ENCODE measurements at places on chromosomes 3 and 15. TPM values are rescaled to one million over a fixed set of nuclear protein-coding genes. Genes with fewer than 3 reads are reported as not detected.

GRCh38 chr15:59960318-59960717, 43.8 kb upstream of the FOXB1 start:
- no peaks in the 10 kb centered on the region for H3K4me1 ChIP-seq
- no peaks in the 10 kb centered on the region for H3K36me3 ChIP-seq
- no peaks in the 10 kb centered on the region for H3K27me3 ChIP-seq
- no peak for DNase-seq
- no peak overlapping the region for H3K4me3 ChIP-seq
- no peak overlapping the region for H3K27ac ChIP-seq

- no peak overlapping the region for H3K4me3 ChIP-seq
- no peaks in the 10 kb centered on the region for H3K4me1 ChIP-seq
- no peaks in the 10 kb centered on the region for H3K36me3 ChIP-seq
- H3K27ac ChIP-seq, result no peak overlapping the region
- DNase-seq, result no peak
These were observed 322.9 kb downstream of the RORA start for GRCh38 chr15:60906146-60906674.

DNA sequence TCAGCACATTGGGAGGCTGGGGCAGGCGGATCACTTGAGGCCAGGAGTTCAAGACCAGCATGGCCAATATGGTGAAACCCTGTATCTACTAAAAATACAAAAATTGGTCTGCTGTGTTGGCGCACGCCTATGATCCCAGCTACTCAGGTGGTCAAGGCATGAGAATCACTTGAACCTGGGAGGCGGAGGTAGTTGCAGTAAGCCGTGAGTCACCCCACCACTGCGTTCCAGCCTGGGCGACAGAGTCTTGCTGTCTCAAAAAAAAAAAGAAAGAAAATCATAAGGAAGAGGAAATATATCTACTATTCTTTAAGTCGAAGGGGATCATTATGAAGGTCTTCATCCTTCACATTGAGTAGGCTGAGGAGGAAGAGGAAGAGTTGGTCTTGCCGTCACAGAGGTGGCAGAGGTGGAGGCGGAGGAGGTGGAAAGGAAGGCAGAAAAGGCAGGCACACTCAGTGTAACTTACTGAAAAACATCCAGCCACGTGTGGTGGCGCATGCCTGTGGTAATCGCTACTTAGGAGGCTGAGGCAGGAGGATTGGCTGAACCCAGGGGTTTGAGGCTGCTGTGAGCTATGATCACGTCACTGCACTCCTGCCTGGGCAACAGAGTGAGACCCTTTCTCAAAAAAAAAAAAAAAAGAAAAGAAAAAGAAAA, 14.2 kb downstream of the CSK start:
- no peak overlapping the region for H3K4me3 ChIP-seq
- no peak for DNase-seq
- no peak overlapping the region for H3K27ac ChIP-seq
- peaks cover 2% of the 10 kb centered on the region for H3K4me1 ChIP-seq
- peaks cover 21% of the 10 kb centered on the region for H3K36me3 ChIP-seq

- peaks cover 2% of the 10 kb centered on the region for H3K4me1 ChIP-seq
- H3K4me3 ChIP-seq, result no peak overlapping the region
- no peak for DNase-seq
- no peaks in the 10 kb centered on the region for H3K27me3 ChIP-seq
These were observed 2.3 kb upstream of the SCAP start for GRCh38 chr3:47478022-47478421.

DNA sequence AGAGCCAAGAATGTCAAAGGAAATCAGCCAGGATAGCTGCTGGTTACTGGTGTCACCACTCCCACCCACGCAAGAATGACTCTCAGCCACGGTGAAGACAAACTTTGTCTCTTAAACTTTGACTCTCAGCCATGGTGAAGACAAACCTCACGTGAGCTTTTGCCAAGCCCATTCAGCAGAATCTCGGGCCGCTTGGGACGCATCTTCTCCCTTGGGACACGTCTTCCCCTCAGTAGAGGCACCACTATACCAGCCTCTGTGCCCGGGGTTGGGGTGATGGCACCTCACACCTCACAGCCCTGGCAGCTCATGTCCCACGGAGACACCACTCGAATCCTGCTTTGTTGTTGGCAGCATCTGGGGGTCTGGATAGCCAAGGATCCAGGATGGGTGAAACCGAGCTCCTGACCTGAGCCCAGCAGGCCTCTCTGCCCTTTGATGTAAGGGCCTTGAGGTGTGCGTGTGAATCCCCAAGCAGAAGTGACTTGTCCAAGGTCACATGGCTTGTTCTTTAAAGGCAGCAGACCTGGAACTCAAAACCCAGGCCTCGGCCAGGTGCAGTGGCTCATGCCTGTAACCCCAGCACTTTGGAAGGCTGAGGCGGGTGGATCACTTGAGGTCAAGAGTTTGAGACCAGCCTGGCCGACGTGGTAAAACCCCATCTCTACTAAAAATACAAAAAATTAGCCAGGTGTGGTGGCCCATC, 21.8 kb downstream of the RBPMS2 start:
- H3K27ac ChIP-seq, result no peak overlapping the region
- no peak overlapping the region for H3K4me3 ChIP-seq

DNA sequence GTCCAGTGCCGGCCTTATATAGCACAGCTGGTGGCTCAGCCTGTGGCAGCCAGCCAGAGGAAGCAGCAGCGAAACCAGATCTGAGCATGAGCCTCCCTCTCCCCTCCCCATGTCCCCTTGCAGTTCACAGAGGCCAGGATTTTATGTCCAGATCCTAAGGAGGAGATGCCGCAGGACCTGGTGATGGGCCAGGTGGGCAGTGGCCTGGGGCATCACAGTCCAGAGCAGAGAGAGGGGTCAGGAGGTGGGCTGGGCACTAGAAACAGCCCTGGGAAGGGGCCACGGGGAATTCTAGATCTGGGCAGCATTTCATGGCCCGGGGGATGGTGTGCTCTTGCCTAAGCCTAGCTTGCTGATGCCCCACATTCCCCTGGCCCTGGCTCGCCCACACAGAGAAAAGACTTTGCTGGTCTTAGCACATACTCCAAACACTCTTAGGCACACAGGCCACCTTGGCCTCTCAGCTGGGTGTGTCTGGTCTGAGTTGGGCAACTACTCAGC, 259 bp upstream of the CILP start:
- H3K27me3 ChIP-seq, result peaks cover 22% of the 10 kb centered on the region
- peaks cover 12% of the 10 kb centered on the region for H3K4me1 ChIP-seq
- H3K27ac ChIP-seq, result no peak overlapping the region
- H3K4me3 ChIP-seq, result no peak overlapping the region
- DNase-seq, result peak; percentile 59
- no peaks in the 10 kb centered on the region for H3K36me3 ChIP-seq

DNA sequence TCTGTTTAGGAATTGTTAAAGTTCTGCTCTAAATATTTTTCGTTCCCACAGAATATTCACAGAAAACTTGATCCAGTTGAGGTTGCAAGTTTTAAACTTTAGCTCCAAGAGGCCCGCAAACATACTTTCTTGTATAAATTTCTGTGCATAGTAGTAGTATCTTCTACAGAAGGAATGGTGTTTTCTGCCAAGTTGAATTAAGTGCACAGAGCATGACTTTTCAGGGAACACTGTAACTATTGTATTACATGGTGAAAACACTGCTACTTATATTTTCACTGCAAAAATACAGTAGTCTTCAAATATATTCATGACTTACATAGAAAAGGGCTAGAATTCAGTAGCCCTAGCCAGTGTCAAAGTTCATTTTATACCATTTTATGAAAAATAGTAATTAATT, 67.0 kb downstream of the SUCNR1 start:
- no peak overlapping the region for H3K4me3 ChIP-seq
- no peak for DNase-seq
- H3K27ac ChIP-seq, result no peak overlapping the region
- H3K36me3 ChIP-seq, result no peaks in the 10 kb centered on the region

DNA sequence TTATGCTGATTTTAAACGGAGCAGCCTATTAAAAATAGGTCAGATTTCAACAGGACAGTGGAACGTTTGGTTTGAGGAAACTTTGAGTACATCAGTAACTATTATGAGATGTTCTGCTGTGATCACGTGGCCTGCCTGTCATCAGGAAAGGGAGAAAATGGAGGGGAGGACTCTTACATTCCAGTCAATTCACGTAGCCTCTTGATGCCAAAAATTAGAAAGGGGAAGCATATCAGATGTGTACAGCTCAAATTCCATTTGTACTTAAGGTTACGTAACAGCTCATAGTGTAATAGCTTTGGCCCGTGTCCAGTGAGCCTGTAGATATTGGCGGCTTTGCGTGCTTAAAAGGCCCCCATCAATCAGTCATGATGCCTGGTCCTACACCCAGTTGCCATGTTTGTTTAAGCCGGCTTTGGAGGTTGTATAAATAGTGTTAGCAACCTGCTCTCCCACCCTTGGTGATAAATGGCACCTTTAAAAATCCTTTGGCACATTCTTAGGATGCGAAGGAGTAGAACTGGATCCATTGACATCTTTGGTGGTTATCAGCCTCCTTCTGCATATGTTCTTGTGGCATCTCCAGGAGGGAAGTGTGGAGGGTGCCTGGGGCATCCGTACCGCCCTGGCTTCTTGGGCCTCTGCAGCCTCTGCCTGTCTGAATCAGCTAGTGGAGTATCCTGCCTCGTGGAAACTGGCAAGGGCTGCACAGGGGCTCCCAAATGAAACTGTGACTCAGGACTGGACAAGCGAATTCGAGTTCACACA, 163.9 kb downstream of the THSD4 start:
- H3K27ac ChIP-seq, result peak overlapping the region; percentile 68
- H3K27me3 ChIP-seq, result no peaks in the 10 kb centered on the region
- H3K4me3 ChIP-seq, result no peak overlapping the region
- peaks cover 47% of the 10 kb centered on the region for H3K4me1 ChIP-seq

GRCh38 chr15:60752973-60753720, 274.2 kb upstream of the ICE2 start:
- DNase-seq, result no peak
- peak overlapping the region; percentile 55 for H3K27ac ChIP-seq
- peaks cover 12% of the 10 kb centered on the region for H3K4me1 ChIP-seq
- H3K36me3 ChIP-seq, result no peaks in the 10 kb centered on the region
- peaks cover 2% of the 10 kb centered on the region for H3K27me3 ChIP-seq

- H3K4me3 ChIP-seq, result no peak overlapping the region
- peaks cover 7% of the 10 kb centered on the region for H3K4me1 ChIP-seq
- H3K27me3 ChIP-seq, result no peaks in the 10 kb centered on the region
- H3K36me3 ChIP-seq, result no peaks in the 10 kb centered on the region
These were observed 23.6 kb downstream of the SETD5 start for GRCh38 chr3:9420850-9421549.

GRCh38 chr3:141482245-141482922, 4.4 kb upstream of the RASA2 start:
- no peaks in the 10 kb centered on the region for H3K27me3 ChIP-seq
- DNase-seq, result peak; percentile 81

GRCh38 chr3:128492671-128493569, at the start of gene GATA2:
GATA2 (minus strand) TSS chr3:128493201; CDS start chr3:128487031, 6,170 bp downstream.
- no peak within 1 kb of the TSS for H3K4me3 ChIP-seq
- H3K27ac ChIP-seq, result no peak within 1 kb of the TSS
- no peak for DNase-seq
- no peaks in the 10 kb centered on the region for H3K36me3 ChIP-seq
- H3K4me1 ChIP-seq, result peaks cover 9% of the 10 kb centered on the region

DNA sequence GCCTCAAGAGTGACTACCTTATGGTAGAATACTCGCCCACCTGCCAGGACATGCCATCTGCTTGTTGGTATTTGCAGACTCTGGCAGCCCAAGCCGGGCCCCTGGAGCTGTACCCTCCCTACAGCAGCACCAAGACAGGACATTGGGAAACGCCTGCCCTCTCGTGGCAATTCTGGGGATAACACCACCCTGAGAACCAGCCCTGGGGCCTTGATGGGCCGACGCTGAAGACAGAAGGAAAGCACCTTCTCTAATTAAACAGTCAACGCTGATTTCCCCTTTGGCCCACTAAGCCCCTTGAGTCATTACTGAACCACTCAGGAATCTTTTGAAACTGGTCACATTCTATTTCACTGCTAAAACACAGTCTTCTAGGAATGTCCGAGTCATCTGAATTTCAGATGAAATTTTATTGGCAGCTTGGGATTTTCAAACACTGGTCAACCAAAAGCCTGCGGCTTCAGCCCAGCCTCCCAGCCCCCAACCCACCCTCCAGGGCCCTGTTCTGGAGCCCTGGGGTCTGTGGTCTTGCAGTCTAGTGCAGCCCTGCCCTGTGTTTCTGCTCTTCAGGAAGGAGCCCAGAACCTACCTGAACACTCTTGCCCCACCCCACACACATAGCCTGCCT, 91.3 kb downstream of the TMEM266 start:
- peaks cover 6% of the 10 kb centered on the region for H3K27me3 ChIP-seq
- peaks cover 42% of the 10 kb centered on the region for H3K4me1 ChIP-seq
- H3K36me3 ChIP-seq, result no peaks in the 10 kb centered on the region

GRCh38 chr3:27560484-27561056, 76.4 kb upstream of the SLC4A7 start:
- DNase-seq, result no peak
- no peak overlapping the region for H3K27ac ChIP-seq
- no peak overlapping the region for H3K4me3 ChIP-seq
- no peaks in the 10 kb centered on the region for H3K36me3 ChIP-seq
- H3K4me1 ChIP-seq, result peaks cover 9% of the 10 kb centered on the region

- H3K27ac ChIP-seq, result no peak overlapping the region
- no peak overlapping the region for H3K4me3 ChIP-seq
- no peaks in the 10 kb centered on the region for H3K4me1 ChIP-seq
- H3K27me3 ChIP-seq, result no peaks in the 10 kb centered on the region
These were observed 9.1 kb downstream of the CLPX start for GRCh38 chr15:65176056-65176455.

GRCh38 chr3:159751752-159752151, 236.9 kb upstream of the IL12A start:
- H3K4me3 ChIP-seq, result no peak overlapping the region
- DNase-seq, result no peak
- no peaks in the 10 kb centered on the region for H3K36me3 ChIP-seq
- peaks cover 5% of the 10 kb centered on the region for H3K4me1 ChIP-seq
- H3K27me3 ChIP-seq, result no peaks in the 10 kb centered on the region
- no peak overlapping the region for H3K27ac ChIP-seq

DNA sequence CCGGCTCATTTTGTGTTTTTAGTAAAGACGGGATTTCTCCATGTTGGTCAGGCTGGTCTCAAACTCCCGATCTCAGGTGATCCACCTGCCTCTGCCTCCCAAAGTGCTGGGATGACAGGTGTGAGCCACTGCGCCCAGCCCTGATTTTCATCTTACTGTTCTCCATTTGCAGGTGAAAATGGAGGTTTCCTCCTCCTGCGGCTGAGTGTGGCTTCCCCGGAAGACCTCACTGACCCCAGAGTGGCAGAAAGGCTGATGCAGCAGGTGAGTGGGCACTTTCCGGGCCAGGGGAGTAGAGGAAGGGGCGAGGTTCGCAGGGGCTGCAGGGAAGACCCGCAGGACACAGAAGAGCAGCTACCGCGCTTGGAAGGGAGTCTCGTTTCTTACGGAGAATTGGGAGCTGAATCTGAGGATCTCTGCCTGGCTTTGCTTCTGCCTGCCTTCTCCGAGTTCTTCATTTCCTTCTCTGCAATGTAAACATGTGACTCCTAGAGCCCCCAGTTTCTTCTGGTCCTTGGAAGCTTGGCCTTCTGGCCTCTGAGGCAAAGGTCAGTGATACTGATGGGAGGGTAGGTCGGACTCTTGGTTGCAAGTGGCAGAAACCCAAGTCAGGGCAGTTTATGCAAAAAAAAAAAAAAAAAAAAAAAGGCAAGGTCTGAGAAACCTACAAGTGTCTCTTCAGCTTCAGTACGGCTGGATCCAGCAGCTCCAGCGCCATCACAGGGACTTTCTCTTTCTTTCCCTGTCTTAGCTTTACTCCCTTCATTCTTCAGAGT, 8.9 kb downstream of the MUC20 start:
- H3K36me3 ChIP-seq, result no peaks in the 10 kb centered on the region
- no peaks in the 10 kb centered on the region for H3K4me1 ChIP-seq
- DNase-seq, result no peak

GRCh38 chr15:48645558-48646330, at the start of gene FBN1:
FBN1 (minus strand) TSS chr15:48645709; CDS start chr15:48644769, 940 bp downstream.
- H3K27me3 ChIP-seq, result no peaks in the 10 kb centered on the region
- peak; percentile 90 for DNase-seq
- peaks cover 2% of the 10 kb centered on the region for H3K36me3 ChIP-seq
- H3K4me3 ChIP-seq, result peak within 1 kb of the TSS; percentile 90

Gene FBXW12
- total RNA-seq, result not detected

Gene CNBP
- total RNA-seq, result 266 TPM

Gene PARP15
- not detected for total RNA-seq

Gene SH2D7
- not detected for total RNA-seq

Data from IMR-90 (cell line).